SK-MEL-5 (cell line): ENCODE measurements at places on chromosomes 4 and X.
A peak's percentile ranks its signal among the peaks of the same experiment; 100 is the strongest.

DNA sequence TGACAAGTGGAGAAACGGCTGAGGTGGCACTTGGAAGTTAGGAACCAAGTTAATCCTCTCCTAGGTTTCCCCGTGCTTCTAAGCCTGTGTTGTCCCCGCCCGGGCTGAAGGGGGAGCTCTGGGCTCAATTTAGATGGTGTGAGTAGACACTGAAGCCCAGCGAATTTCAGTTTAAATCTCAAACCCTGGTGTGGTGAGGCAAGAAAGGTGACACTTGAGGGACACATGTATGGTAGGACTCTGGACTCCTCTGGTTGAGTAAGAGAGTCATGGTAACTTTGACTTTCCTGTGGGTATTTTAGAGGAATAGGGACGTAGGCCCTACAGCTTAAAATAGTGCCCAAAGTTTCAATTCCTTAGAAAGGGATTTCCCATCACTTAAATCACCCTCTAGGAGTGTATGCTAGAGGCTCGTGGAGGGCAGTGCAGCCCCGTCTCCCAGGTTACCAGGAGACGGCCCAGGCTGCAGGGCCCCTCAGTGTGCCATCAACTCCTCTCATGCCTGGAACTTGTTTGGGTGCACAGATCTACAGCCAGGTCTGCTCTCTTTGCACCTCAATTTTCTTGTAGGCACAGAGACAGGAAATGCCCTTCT is 24.0 kb downstream of the HAND2 start:
- peak; percentile 83 for DNase-seq

- DNase-seq: peak; percentile 93
Measured at GRCh38 chrX:14027511-14028019, 2.1 kb downstream of the GEMIN8 start.

GRCh38 chrX:47215291-47215900 is 3.1 kb upstream of the CDK16 start:
- no peak for DNase-seq

- DNase-seq: no peak
Measured at GRCh38 chr4:133145758-133146573, 3.1 kb upstream of the PCDH10 start.

- no peak for DNase-seq
Measured at GRCh38 chr4:7074426-7074825, 6.6 kb upstream of the GRPEL1 start.

DNA sequence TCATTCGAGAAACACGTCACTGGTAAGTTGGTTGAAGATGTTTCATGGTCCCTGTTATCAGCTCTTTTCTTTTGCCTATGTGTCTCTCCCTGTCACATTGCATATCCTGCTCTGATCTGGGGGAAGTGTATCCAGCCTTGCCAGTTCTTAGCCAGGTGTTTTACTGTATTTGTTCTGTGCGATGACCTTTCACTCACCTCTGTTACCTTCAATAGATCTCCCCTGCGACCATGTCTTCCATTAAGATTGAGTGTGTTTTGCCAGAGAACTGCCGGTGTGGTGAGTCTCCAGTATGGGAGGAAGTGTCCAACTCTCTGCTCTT is 2.6 kb downstream of the RGN start:
- DNase-seq: no peak

DNA sequence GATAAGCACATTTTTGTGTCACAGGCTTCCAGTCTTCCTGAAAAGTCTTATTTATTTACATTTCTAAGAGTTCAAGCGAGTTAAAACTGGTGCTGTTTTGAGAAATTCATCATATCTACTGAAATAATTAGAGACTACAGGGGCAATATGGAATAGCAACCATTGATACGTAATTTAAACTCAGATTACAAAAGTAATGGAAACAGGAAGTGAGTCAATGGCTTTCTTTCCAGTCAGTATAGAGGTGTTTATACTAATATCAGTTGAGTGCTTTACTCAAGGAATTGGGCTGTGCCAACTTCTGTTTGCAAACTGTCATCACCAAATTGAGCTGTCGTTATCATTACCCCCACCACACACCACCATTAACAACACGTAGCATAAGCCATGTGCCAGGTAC is 222.7 kb downstream of the COL25A1 start:
- no peak for DNase-seq

GRCh38 chr4:179485781-179486180 is 2043.5 kb upstream of the AGA start:
- DNase-seq: peak; percentile 55

DNA sequence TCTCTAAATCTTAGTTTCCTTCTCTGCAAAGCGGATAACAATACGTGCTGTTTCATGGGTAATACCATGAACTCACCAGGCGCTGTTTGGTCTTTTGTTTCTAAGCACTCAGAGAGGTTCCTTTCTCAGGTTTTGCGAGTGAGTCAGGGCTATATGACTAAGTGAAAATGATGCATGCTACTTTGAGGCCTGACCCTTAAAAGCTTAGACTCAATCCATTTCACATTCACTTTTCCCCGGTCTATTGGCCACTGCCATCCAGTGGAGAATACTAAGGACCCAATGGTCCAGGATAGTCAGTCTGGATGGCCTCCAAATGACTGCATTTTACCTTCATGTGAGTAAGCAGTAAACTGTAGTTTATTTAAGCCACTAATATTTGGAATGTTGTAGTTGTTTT is 400.8 kb upstream of the SLIT2 start:
- DNase-seq: no peak

DNA sequence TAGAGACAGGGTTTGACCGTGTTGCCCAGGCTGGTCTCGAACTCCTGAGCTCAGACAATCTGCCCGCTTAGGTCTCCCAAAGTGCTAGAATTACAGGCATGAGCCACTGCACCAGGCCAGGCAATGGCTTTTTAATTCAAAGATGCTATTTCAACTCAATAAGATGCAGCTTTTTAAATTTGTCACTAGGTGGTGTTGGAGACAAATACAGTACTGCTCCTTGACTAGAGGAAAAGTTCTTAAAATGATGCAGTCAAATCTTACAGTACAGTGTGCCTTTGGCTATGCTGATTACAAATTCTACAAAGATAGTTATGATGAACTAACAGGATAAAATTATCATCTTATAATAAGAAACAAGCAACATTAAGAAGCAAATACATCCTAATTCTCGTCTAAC is 441.1 kb downstream of the KCNIP4 start:
- peak; percentile 42 for DNase-seq

- no peak for DNase-seq
Measured at GRCh38 chr4:100257567-100257966, 67.3 kb upstream of the DDIT4L start.

- DNase-seq: peak; percentile 1
Measured at GRCh38 chr4:119980456-119980855, 86.2 kb downstream of the MAD2L1 start.

DNA sequence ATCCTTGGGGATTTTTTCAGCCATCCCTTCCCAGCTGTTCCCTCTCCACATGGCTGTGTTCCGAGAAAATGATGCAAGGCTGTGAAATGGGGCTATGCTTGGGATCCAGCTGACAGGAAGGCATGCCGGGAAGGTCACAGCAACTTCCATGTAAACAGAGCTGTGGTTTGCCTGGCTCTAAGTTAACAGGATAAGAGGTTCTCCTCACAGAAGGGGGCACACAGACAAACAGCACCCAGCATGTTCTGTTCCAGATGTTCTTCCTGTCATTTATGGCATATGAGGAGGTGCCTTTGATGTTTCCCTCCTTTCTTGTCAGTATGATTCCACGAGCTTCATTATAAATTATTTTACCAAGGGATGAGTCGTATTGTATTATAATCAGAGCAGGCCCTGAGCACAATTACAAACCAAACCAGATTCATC is 220.7 kb downstream of the ANTXR2 start:
- DNase-seq: peak; percentile 0
